ENCODE measurements at places on chromosomes 12 and 14.

DNA sequence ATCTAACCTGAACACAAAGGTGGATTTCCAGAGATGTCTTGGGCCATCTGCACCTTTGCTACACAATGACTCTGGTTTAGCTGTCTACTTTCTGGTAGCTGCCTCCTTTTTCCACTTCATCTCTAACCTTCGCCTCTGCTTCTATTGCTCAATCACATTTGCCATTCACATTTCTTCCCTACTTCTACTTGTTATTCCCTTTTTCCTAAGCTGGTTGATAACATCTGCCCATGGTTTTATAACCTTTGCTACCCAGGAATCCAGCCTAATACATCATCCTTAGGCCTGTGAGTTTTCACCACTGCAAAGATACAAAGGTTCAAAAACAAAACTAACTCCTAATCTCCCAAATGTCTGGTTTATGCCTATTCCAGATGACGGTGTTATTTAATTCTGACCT lies 13.2 kb downstream of the SPPL3 start:
- ATAC-seq = no peak

DNA sequence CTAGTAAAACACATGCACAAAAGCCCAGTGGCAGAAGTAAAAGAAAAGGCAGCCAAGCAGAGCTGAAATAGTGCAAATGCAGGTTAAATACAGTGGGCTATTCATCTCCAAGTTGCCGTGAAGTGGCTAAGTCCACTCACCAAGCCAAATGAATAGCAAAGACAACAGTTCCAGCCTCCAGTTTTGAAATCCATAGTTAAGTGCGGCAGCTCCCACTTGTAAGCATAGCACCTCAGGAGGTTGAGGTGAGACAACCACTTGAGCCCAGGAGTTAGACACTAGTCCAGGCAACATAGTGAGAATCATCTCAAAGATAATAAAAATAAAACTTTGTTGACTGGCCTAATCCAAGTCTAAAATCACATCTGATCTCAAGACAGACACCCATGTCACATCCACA lies 9.8 kb upstream of the PHLDA1 start:
- ATAC-seq = no peak

DNA sequence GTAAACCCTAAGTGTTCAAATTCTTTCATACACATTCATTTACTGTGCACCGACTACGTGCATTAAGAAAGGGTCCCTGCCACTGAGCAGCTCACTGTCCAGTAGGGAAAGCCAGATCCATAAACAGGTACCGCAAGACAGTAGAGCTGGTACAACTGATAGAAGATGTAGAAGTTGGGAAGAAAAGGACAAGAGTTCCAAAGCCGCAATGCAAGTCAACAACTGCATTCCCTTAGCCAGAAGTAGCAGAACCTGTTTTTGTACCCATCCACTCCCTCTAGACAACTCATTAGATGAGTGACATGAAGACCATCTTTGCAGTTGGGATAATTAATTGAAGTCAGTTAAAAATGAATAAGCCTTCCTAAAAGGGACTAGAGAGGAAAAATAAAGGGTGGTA lies 1.3 kb downstream of the SENP1 start:
- ATAC-seq = no peak

- no peak for ATAC-seq
These were observed 15.0 kb downstream of the AQP6 start for GRCh38 chr12:49987625-49988303.

GRCh38 chr14:74243051-74243450 lies 3.8 kb downstream of the VSX2 start:
- ATAC-seq = no peak

GRCh38 chr12:32437095-32437515 lies 37.7 kb downstream of the FGD4 start:
- peak; percentile 35 for ATAC-seq

- ATAC-seq = no peak
These were observed 422.6 kb downstream of the ATP23 start for GRCh38 chr12:58363971-58364370.

DNA sequence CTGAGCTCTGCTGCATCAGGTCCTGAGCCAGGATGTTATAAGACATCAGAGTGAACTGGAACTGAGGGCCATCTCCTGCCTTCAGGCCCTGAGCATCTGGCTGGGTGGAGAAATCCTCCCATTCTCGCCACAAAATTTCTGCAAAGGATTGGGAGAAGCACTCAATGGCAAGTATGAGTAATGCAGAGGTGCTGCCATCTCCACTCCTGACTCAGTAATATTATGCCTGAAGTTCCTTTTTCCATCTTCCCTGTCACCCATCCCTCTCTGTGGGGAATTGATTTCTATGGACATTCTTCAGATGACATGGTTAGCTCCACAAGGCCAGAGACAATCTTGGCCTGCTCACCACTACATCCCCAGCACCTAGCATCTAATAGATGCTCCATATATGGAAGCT lies 4.7 kb downstream of the ANGEL1 start:
- no peak for ATAC-seq

DNA sequence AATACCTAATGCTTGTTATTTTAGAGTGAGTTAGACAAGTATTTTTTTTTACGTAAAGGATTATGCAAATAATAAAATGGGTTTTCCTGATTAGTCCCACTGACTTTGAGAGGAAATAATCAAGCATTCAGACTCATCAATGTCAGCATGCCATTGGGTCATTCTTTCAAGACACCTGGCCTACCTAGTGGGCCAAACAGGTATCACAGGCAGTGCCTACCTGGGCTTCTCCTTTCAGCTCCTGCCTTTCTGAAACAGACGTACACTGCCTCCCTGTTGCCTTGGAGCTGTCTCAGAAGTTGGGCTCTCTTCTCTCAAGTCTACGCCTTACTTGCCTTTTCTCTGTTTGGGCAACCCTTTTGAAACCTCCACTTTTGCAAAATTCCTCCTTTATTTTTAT lies 545.6 kb downstream of the SNAPC1 start:
- ATAC-seq = no peak

All from gastroesophageal sphincter (tissue), 4 donors.